ENCODE measurements at places on chromosomes 5 and 9.

GRCh38 chr5:124104821-124105220 is 592.8 kb downstream of the CSNK1G3 start:
- no peak for DNase-seq

GRCh38 chr9:82939451-82939850 is 123.5 kb downstream of the RASEF start:
- no peak for DNase-seq

DNA sequence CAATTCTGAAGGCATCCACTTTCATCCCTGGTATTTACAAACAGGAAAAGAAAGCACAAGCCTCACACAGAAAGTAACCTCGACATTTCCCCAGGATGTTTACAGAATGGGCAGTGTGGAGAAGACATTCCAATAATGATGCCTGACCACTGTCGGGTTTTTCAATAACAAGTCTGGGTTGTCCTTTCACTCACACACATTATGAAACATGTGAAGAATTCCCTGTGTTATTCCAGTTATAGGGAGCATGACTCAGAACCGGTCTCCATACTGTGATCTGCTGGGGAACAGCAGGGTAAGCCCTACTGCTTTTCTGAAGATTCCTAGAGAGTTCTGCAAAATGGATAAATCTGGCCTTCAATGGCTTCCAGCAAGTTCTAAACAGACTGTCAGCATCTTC is 155.3 kb downstream of the ADAMTS12 start:
- no peak for DNase-seq

DNA sequence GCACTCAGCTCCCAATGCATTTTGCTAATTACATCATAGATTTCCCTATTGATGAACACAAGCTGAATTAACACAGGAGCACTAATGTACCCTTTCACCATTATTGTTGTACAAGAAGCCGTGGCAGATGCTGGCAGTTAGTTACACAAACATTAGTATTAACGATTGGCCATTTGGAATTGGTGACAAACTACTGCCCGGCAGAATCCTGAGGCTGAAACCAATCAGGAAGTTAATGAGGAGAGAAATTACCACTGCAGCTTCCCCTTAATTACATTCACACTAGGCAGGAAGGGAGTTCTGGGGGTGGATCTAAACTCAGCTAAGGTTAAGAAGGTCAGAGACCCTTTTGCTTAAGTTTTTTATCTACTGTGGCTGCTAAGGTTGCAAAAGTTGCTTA is 9.6 kb upstream of the DMRT3 start:
- no peak for DNase-seq

- DNase-seq, result no peak
These were observed 1330.4 kb upstream of the WWC1 start for GRCh38 chr5:166961028-166961427.

DNA sequence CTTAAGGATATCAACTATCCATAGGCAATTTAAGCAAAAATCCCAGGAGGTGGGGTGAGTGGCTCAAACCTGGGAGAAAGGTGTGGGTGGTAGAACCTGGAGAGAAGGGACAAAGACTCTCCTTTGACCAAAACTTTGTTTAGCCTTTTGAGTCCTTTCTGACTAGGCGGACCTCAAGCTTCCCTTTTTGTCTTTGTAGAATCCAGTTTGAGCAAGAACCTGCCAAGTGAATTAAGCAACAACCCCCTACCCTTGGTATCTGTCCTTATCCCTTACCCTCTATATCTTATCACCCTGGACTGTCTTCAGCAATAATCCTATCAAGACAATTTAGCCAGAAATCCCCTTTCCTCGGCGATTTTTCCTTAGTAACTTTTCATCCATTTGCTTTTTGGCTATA is 53.5 kb upstream of the SLC28A3 start:
- no peak for DNase-seq

DNA sequence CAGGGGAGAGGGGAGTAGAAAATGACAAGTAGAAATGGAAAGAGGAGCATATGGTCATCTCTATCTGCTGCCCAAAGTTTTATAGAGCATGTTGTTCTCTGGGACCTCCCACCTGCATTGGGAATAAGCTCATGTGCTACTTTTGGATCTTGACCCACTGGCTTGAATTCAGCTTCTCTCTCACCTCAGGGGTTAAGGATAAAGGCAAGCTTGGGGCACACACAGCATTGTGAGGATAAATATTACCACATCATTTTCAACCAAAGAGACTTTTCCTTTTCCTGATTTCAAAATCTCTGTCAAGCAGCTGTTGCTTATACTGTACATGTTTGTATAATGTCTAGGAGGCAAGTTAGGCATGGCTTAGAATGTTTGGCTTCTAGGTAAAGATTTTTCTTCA is 16.6 kb downstream of the ATP10B start:
- no peak for DNase-seq

GRCh38 chr5:17054911-17055310 is 118.8 kb upstream of the MYO10 start:
- no peak for DNase-seq

GRCh38 chr9:5502553-5502952 is 7.8 kb upstream of the PDCD1LG2 start:
- DNase-seq, result no peak

GRCh38 chr9:78745331-78745730 is 448.4 kb downstream of the PSAT1 start:
- DNase-seq, result no peak

- no peak for DNase-seq
These were observed 90.1 kb downstream of the STARD4 start for GRCh38 chr5:111422245-111422644.

DNA sequence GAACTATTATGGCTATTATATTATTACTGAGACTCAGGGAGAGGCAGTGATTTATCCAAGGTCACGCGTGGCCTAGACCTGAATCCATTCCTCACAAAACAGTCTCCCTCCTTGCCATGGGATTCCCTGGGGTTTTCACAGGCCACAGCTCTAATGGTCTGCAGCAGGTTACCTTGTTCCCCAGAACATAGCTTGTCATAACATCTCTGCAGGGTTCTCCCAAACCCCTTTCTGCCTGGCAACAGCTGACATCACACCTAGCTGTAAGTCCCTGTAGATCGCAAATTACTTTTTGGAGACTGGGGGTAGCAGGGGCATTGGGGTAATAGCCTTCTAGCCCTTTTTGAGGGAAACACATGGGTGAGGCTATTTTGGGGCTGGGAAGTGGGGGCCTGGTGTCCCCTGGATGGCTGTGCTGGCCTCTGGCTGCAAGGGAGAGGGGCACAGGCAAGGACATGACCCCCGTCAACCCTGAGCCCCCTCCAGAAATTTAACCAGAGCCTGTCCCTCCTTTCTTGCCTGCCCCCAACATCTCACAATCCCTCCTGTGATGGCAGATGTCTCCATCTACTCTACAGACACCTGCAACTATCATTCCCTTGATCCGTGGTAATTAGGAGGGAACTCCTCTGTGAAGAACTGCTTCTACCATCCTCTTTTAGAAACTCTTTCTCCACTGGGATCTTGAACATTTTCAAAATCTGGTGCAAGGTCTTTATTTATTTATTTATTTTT is 1.3 kb downstream of the CD74 start:
- DNase-seq, result peak; percentile 34

DNA sequence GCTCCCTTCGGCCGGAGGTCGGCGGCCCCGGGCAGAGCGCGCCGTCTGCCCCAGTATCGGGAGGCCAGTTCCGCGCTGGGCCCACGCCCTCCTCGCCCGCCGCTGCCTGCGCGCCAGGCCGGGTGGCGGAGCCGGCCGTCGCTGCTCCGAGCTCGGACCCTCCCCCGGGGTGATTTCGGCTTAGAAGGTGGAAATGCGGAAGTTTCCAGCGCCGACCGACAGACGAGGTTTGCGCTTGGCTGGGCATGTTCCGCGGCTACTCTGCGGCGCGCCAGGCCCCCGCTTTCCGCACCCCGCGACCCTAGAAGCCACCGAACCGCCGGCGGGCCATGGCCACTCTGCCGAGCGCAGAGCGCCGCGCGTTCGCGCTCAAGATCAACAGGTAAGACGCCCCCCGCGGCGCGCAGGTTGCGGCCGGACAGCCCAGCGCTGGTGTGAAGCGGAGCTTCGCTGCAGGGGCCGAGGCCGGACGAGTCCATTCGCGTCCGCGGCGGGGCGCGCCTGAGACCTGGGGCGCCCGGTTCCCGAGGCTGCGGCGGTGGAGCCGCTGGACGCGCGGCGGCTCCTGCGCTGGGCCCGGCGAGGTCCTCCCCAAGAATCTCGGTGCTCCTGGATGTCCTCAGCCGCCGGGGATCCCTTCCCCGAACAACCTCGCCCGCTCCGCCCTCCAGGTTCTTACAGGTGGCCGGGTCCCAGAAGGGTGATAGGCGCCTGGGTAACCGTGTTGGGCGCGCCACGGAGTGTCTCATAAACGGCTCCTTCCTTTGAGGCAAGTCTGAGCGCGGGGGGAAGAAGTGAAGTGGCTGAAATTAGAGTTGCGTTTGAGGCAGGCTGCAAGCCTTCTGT is at the start of gene DOCK8:
DOCK8 (plus strand) TSS at position 218 of the 846 bp plus-strand sequence; CDS start at position 330, 112 bp downstream.
- DNase-seq, result peak; percentile 28

DNA sequence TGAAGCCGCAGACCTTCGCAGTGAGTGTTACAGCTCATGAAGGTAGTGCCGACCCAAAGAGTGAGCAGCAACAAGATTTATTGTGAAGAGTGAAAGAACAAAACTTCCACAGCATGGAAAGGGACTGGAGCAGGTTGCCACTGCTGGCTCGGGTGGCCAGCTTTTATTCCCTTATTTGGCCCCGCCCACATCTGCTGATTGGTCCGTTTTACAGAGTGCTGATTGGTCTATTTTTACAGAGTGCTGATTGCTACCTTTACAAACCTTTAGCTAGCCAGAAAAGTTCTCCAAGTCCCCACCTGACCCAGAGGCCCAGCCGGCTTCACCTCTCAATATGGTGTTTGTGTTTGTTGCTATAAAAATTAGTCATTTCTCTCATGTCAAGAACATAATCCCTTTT is 49.7 kb downstream of the RECK start:
- no peak for DNase-seq

DNA sequence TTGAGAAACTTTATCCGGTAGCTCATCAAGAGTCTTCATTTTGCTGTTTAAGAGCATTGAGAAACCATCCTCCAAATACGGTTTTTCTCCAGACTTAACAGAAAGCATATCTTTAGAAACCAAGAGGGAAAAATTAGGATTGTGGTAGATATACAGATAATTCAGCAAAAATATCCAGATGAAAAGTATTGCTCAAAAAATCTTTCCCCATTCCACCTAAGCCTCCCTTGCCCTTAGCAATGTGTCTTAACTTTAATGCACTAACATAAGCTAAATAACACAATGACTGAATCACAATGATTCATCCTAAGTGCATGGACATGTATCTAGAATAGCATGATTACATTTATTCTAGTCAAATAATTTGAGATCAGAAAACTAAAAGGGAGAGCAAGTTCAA is 130.3 kb upstream of the TARS1 start:
- DNase-seq, result no peak

- no peak for DNase-seq
These were observed 32.0 kb downstream of the CDC14B start for GRCh38 chr9:96587338-96588315.

GRCh38 chr5:1498623-1499416 is 24.9 kb downstream of the LPCAT1 start:
- DNase-seq, result no peak

- DNase-seq, result no peak
These were observed 1.6 kb downstream of the GTF3C4 start for GRCh38 chr9:132671620-132672412.

DNA sequence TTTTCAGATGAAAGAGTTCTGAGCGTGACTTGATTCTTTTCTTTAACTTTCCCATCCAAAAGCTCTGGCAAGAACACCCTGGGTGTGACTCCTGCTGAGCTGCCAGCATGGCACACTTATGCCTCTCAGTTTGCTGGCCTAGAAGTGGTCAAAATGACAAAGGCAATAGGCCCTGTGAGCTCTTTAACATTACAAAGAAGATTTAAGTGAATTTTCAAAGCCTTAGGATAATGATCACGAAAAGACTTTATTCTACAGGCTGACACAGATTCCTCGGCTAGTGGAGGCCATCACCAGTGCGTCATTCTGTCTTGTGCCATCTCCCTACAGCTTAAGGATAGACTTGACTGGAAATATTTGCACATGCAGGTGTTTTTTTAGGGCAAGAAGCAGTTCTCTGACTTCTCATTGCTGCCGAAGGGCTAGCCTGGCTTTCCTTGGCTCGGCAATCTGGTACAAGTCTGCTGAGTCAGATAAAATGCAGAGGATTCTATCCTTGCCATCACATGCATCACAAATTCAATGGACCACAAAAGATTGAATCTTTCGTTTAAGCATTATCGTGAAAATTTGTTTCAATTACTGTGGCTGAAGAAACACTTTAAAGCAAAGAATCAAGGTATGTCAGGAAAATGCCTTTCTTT is 311.5 kb downstream of the COX7C start:
- DNase-seq, result no peak

GRCh38 chr5:142325725-142326479 is 1.1 kb upstream of the SPRY4 start:
- no peak for DNase-seq
